ENCODE measurements at places on chromosomes 4 and X. TPM values are rescaled to one million over a fixed set of nuclear protein-coding genes. Genes with fewer than 3 reads are reported as not detected.

Gene CSAG3
- polyA plus RNA-seq, result 1.2 TPM

Gene ARSJ
- polyA plus RNA-seq, result not detected

Gene NEXMIF
- polyA plus RNA-seq, result 12.6 TPM

Gene CXCL10
- not detected for polyA plus RNA-seq

Gene RFC1
- 17.3 TPM for polyA plus RNA-seq
